ENCODE measurements at places on chromosomes 6 and 20. TPM values are rescaled to one million over a fixed set of nuclear protein-coding genes. Genes with fewer than 3 reads are reported as not detected.

The MAFB gene
- total RNA-seq: 1.8 TPM

The FKBP1C gene
- not detected for total RNA-seq

The TXLNB gene
- 3.3 TPM for total RNA-seq

DNA sequence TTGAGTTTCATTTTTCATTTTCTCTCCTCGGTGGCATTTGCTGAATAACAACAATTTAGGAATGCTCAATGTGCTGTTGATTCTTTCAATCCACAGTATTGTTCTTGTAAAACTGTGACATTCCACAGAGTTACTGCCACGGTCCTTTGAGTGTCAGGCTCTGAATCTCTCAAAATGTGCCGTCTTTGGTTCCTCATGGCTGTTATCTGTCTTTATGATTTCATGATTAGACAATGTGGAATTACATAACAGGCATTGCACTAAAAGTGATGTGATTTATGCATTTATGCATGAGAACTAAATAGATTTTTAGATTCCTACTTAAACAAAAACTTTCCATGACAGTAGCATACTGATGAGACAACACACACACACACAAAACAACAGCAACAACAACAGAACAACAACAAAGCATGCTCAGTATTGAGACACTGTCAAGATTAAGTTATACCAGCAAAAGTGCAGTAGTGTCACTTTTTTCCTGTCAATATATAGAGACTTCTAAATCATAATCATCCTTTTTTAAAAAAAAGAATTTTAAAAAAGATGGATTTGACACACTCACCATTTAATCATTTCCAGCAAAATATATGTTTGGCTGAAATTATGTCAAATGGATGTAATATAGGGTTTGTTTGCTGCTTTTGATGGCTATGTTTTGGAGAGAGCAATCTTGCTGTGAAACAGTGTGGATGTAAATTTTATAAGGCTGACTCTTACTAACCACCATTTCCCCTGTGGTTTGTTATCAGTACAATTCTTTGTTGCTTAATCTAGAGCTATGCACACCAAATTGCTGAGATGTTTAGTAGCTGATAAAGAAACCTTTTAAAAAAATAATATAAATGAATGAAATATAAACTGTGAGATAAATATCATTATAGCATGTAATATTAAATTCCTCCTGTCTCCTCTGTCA is 88.1 kb downstream of the SNAP25 start:
- no peaks in the 10 kb centered on the region for H3K4me1 ChIP-seq
- peaks cover 5% of the 10 kb centered on the region for H3K27me3 ChIP-seq
- H3K4me3 ChIP-seq: no peak overlapping the region
- DNase-seq: no peak

DNA sequence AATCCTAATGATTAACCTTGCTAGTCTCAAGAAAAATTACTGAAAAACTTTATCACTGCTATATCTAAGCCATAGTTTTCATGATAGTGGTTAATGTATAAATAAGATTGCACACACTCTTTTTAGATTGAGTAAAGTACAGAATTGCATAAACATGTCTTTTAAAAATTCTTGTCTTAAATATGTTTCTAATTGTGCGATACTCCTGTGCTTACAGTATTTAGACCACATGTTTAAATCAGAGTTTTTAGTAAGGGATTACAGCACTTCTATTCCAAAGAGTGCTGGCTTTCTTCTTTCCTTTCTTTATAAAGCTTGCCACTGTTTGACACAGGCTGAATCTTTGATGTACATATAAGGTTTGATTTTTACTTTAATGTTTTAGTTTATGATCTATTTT is 36.8 kb upstream of the RGS17 start:
- H3K27ac ChIP-seq: no peak overlapping the region
- H3K4me3 ChIP-seq: no peak overlapping the region

- no peaks in the 10 kb centered on the region for H3K4me1 ChIP-seq
- peaks cover 10% of the 10 kb centered on the region for H3K27me3 ChIP-seq
- H3K27ac ChIP-seq: no peak overlapping the region
- H3K36me3 ChIP-seq: peaks cover 5% of the 10 kb centered on the region
These were observed 10.9 kb downstream of the ABT1 start for GRCh38 chr6:26607434-26608230.

GRCh38 chr20:62029949-62030348 is 35.7 kb downstream of the TAF4 start:
- no peaks in the 10 kb centered on the region for H3K27me3 ChIP-seq
- no peaks in the 10 kb centered on the region for H3K36me3 ChIP-seq
- no peak overlapping the region for H3K4me3 ChIP-seq
- no peak overlapping the region for H3K27ac ChIP-seq
- peaks cover 30% of the 10 kb centered on the region for H3K4me1 ChIP-seq
